Fibroblast of skin of scalp (primary cell): ENCODE measurements at places on chromosomes 7 and 10.

DNA sequence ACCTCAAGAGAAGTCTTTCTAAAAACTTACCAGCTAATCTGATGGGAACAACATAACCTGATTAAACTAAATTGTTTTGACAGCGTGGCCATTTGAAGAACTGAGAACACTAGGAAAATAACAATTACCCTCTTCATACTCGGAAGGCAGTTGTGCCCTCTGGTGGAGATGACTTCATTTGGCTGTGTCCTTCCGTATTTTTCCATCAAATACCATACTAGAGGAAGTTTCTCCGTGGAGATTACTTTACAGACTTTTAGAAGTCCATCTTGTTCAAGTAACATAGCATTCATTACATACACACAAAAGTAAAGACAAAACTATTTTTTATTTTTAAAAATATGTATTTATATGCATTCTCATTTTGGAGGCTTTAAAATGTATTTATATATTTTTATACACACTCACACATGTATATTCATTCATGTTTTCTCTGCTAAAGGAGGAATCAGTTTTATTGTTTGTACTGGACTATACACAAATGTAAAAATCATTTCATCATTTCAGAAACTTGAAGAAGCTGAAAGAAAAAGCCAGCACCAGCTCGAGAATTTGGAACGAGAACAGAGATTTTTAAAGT is 25.2 kb downstream of the SMNDC1 start:
- DNase-seq = peak; percentile 67

GRCh38 chr7:69906283-69906995 is 308.2 kb downstream of the AUTS2 start:
- DNase-seq = peak; percentile 38

- no peak for DNase-seq
These were observed 9.7 kb downstream of the DYNC1I1 start for GRCh38 chr7:95781961-95782586.

GRCh38 chr10:2682491-2682890 is 384.9 kb upstream of the PFKP start:
- DNase-seq = no peak

- no peak for DNase-seq
These were observed 32.3 kb downstream of the VIPR2 start for GRCh38 chr7:159112136-159113011.

- no peak for DNase-seq
These were observed 200.0 kb downstream of the GFRA1 start for GRCh38 chr10:116073001-116073400.

- no peak for DNase-seq
These were observed 191.4 kb downstream of the EBF3 start for GRCh38 chr10:129772468-129773358.

- DNase-seq = no peak
These were observed 229.9 kb downstream of the CXCL12 start for GRCh38 chr10:44154956-44155355.

DNA sequence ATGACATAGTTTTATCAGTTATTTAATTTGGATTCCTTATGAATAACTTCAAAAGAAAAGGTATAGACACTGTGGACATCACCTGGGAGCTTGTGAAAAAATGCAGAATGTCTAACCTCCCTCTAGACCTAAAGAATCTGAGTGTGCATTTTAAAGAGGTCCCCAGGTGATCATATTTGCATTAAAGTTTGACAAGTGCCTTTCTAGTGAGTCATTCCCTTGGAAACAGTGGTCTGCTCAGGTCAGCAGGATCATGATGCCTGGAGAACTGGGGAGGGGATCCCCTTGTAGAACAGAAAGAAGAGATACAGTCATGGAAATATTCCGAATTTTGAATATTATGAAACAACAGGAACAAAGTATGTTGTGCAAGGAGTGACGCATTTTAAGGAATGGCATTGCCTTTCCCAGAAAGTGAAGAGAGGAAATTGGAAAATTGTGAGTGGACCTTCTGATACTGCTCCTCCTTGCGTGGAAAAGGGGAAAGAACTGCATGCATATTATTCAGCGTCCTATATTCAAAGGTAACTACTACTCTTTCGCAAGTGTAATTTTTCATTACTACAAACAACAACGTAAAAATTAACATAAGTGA is 4.6 kb downstream of the STEAP2 start:
- DNase-seq = no peak

DNA sequence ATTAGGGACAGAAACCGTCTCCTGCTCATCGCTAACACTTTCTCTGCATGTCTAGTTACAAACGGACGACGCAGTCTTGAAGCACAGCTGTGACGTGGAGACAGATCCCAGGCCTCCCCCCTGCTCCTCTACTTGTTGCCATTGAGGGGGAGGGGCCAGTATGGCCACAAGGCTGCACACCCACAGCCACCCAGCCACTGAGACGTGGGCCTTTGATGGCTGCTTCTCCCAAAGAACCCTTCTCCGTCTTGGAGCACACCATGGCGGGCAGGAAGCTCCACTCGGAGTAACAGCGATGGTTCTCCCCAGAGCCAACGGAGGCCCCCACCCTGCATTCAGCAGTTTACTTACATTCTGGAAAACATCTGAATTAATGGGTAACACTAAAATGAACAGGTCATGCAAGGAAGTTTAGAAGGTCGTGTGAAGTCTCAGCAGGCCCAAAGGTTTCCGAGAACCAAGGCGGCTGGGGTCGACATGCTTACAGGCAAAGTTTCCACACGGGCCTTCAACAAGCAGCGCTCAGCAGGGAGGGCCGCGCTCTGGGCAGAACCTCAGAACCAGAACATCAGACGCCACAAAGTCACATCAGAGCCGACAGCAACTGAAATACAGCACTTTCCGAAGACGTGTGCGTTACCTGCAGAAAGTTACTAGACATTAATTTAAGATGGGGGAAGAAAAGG is 169.6 kb downstream of the DIP2C start:
- DNase-seq = no peak

GRCh38 chr7:1192171-1192676 is 32.2 kb upstream of the ZFAND2A start:
- no peak for DNase-seq

DNA sequence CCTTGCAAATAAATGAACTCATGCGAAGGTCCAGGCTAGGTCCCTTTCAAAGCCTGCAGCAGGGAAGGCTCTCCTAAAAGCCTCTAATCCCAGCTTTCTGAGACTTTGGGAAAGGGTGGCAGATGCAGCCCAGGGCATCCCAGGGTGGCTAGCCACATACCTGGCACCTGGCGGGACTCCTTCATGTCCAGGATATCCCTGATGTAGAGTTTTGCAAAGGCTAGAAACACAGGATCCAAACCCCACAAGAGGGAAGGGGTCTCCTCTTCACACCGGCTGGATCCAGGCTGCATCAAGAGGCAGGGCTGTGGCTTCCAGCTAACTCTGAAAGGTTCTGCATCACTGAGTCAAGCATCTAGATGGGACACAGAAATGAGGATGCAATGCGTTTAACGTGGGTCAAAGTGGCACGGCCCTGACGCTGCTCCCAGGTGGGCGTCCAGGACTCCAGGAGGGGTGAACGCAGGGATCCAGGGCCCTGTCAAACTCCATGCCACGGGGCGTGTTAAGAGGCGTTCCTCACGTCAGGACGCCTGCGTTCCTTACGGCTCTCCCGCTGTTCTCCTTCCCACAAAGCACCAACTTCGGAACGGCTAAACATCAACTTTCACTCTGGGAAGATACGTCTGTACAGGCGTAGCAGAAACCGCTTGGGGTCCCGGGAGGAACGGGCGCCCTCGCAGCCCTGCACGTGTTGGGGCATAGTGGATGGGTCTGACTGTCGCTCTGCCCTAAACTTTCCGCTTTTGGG is 507 bp downstream of the STN1 start:
- DNase-seq = peak; percentile 62

- no peak for DNase-seq
These were observed 86.3 kb downstream of the PTPRE start for GRCh38 chr10:127993056-127993690.

DNA sequence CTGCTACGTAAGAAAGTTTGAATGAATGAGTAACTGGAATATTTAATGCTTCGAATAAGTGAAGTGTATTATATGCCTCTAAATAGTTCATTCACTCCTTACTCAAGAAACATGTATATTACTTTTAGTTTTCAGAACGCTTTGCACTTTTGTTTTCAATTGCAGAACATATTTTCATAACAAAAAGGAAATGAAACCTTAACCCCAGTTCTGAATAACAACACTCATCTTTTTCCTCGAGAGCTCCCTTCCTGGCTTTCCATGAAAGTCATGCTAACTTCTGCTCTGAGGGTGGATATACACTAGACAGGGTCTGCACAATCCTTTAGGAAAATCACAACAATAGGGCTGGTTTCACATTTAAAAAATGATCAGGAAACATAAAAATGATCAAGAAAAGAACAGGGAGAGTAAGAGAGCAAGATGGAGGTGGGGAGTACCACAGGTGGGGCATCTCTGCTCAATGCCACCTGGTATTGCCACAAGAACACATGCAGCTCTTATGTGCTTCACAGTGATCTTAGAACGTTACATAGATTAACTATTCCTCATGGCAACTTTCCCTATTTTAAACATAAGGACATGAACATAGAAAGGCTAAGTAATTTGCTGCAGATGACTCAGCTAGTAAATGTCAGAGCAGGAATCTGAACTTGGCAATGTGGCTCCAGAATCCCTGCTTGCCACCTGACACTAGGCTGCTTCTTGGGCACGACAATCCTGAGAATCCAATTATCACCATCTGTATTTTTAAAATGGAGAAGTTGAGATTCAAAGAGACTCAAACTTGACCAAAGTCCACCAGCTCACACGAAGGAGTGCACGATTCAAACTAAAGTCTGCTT is 219.5 kb upstream of the AOAH start:
- DNase-seq = no peak

GRCh38 chr7:1419310-1419634 is 40.0 kb downstream of the MICALL2 start:
- DNase-seq = no peak

DNA sequence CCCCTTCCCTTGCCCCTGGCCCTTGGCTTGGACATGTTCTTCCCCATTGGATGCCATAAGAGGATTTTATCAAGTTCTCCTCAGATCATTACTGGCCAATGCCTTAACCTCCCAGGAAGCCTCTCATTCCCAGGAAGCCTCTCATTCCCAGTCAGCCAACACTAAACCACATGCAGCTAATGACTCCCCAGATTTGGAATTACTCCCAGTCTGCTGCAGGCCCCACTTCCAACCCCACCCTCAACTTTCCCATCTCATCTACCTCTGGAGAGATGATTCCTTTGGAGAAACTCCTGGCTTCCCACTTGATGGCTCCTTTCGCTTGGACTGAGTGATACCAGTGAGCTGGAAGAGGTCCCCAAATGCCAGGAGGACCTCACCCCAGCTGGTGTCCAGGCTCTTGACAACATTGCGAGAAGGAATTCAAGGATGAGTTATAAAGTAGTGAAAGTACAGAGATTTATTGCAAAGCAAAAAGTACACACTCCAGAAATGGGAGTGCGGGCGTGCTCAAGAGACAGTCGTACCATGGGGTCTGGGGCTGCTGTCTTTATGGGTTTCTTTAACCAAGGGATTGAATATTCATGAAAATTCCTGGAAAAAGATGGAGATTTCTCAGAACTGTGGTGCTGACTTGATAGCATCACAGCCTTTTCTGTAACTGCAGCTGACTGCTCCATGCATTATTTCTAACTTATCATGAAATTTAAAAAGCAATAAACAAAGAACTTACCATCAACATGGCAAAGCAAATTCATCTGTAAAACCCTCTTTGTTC is 117.2 kb upstream of the ADCY1 start:
- peak; percentile 86 for DNase-seq

DNA sequence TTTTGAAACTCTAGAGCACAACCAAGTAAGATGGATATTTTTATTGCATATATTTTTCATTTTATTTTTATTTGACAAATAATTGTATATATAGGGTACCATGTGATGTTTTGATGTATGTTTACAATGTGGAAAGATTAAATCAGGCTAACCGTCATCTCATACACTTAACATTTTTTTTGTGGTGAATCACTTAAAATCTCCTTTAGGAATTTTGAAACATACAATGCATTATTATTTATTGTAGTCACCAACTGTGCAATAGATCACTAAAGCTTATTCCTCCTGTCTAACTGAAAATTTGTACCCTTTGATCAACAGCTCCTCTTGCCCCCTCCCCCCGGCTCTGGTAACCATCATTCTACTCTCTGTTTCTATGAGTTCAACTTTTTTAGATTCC is 77.2 kb downstream of the DNAH11 start:
- DNase-seq = no peak

- DNase-seq = no peak
These were observed 66.9 kb downstream of the FAM53B start for GRCh38 chr10:124677293-124677699.

DNA sequence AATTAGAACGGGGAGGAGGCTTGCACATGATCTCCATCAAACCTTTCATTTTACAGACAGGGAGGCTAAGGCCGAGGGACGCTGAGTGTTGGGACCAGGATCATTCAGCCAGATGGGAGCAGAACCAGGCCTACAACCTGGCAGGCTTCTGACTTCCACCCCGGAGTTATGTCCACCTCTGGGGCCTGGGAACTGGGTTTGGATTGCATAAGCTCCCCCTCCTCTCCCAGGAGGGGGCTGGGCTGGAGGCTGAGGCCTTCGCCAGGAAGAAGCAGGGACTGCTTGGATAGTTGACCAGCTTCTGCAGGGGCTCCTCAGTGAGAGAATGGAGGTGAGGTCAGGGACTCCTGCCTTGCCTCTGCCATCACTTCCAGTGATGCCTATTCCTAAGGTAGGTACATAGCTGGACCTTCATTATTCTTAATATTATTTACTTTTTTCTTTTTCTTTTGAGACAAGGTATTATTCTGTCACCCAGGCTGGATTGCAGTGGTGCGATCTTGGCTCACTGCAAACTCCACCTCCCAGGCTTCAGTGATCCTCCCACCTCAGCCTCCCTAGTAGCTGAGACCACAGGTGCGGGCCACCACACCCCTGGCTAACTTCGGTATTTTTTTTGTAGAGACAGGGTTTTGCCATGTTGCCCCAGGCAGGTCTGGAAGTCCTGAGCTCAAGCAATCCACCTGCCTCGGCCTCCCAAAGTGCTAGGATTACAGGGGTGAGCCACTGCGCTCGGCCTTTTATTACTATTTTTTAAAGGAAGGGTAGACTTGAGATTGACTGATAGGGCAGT is 1.3 kb downstream of the SNX10 start:
- DNase-seq = no peak

GRCh38 chr7:123935436-123936381 is 10.7 kb downstream of the SPAM1 start:
- no peak for DNase-seq

- DNase-seq = peak; percentile 71
These were observed 169.3 kb upstream of the AKR1E2 start for GRCh38 chr10:4656576-4657194.

DNA sequence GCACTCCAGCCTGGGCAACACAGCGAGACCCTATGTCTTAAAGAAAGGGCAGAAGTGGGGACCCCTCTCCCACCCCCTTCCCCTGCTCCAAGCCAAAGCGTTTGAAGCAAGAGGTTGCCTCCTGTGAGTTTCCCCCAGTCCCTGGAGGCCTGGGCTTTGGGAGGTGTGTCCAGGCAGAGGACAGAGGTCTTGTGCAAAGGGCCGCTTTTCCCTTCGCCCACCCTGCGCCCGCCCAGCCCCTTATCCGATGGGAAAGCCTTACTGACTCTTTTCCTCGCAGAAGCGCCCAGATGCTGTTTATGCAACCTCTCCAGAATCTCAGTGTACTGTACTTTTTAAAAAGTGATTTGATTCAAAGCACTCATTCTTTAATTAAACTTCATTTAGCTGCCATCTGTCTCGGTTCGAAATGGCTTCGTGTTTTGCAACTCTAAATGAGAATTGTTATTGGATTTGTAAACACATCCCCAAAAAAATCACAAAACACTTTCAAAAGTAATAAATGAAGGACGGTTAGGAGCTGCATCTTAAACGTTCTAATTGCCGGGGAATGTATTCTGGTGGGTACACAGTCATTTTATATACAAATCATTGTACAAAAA is 50.5 kb upstream of the GTF2I start:
- no peak for DNase-seq

GRCh38 chr10:49164559-49165188 is 23.5 kb downstream of the TMEM273 start:
- DNase-seq = peak; percentile 54
